ENCODE measurements at places on chromosomes 7 and 10.

- DNase-seq = no peak
These were observed 49.6 kb upstream of the TOMM7 start for GRCh38 chr7:22872096-22872807.

- DNase-seq = no peak
These were observed 31.7 kb downstream of the ITPRID1 start for GRCh38 chr7:31545549-31545948.

GRCh38 chr10:103584216-103585010 is 90.9 kb downstream of the NEURL1 start:
- peak; percentile 48 for DNase-seq

DNA sequence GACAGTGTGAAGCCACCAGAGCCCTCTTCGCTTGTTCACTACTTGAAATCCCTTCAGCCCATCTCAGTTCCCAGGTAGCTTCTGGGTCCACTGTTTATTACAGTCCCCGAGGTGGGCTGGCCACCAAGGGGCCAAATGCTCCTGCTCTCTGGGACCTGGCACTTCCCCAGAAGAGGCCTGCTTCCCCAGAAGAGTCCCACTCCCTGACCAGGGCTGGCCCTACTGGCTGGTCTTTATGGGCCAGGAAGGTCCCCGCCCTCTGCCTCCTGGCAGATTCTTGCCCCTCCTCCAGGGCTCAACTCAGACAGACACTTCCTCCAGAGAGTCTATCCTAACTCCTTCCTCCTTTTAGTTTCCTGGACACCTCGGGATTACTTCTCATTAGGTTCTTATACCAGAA is 70.7 kb upstream of the LRRC18 start:
- DNase-seq = no peak

DNA sequence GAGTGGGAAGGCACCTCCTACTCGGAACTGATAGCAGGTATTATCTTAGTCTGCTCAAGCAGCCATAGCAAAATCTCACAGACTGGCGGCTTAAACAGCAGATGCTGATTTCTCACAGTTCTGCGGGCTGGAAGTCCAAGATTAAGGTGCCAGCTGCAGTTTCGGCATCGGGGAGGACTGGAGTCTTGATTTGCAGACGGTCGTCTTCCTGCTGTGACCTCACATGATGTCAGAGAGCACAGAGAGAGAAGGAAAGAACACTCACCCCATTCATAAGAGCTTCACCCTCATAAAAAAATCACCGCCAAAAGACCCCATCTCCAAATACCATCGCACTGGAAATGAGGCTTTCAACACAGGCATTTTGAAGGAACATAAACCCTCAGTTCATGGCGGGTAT is 216.5 kb upstream of the PITRM1 start:
- DNase-seq = no peak

DNA sequence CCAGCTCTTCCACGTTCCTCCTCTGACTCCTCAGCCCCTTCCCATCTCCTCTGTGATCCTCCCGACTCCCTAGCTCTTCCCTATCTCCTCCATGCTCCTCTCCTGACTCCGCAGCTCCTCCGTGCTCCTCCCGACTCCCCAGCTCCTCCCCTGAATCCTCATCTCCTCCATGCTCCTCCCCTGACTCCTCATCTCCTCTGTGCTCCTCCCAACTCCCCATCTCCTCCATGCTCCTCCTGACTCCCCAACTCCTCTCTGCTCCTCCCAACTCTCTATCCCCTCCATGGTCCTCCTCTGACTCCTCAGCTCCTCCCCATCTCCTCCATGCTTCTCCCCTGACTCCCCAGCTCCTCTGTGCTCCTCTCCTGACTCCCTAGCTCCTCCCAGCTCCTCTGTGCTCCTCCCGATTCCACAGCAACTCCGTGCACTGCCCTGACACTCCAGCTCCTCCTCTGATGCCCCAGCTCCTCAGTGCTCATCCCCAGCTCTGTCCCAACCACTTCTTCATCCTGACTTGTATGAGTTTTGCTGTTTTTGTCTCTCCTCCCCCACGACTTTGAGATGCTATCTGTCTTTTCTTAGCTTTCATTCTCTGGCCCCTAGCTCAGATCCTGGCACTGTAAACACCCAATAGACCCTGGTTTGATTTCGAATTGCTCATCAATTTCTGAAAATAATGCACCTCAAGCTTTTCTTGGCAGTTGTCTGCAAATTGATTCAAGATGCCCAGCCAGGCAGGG is 38.3 kb downstream of the OAT start:
- DNase-seq = no peak

DNA sequence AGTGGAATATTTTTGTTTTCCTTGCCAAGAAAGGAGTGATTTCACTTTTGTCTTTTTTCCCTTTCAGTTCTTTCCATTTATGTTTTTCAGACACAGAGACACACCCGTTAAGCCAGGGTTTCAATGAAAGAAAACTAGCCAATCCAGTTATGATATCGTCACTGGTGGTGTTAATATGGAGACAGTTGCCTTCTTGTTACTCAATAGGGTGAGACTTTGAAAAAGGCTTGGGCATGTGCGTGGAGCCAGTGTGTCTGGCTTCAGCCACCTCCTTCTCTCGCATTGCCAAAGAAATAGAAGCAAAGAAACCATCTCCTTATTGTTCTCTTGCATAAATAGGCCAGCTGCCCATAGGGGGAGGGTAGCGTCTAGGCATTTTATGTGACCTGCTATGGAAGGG is 84.1 kb upstream of the DLX6 start:
- DNase-seq = no peak

DNA sequence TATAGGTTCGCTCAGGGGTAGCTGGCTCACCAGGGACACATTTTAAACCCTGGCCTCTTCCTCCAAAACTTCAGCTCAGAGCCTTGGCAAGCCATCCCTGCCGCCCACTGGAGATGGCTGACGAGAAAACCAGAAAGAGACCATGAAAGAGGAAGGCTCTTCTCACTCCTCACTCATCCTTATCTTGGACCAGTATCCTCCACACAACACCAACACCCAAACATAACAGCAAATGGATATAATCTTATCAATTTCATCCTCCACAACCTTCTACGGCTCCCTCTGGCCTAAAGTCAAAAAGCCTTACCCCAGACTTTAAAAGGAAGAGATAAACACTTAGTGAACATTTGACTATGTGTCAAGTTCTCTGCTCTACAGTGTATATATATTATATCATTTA is 26.9 kb downstream of the DLG5 start:
- DNase-seq = no peak

- DNase-seq = no peak
These were observed 87.3 kb upstream of the SEC61G start for GRCh38 chr7:54846273-54846672.

GRCh38 chr7:136278057-136278456 is 300.9 kb upstream of the MTPN start:
- DNase-seq = no peak

GRCh38 chr7:2102375-2102723 is 130.4 kb downstream of the MAD1L1 start:
- peak; percentile 31 for DNase-seq

- no peak for DNase-seq
These were observed 28.0 kb downstream of the COL17A1 start for GRCh38 chr10:104057717-104058116.

GRCh38 chr10:93757801-93758507 is at the start of gene LGI1:
Gene LGI1, plus strand, starts transcription at chr10:93757936. Its CDS starts 209 bp downstream, at chr10:93758145.
- DNase-seq = no peak

- no peak for DNase-seq
These were observed 94.9 kb upstream of the KCNIP2 start for GRCh38 chr10:101938305-101939007.

GRCh38 chr10:12073526-12073925 is 4.8 kb downstream of the DHTKD1 start:
- no peak for DNase-seq
